ENCODE measurements at places on chromosomes 3 and 15. TPM values are rescaled to one million over a fixed set of nuclear protein-coding genes. Genes with fewer than 3 reads are reported as not detected.

The NR2E3 gene
- 0.28 TPM for total RNA-seq

The UPK1B gene
- total RNA-seq: not detected

The NDN gene
- total RNA-seq: 70.9 TPM

The ALG1L2 gene
- total RNA-seq: 0.59 TPM

The RGMA gene
- total RNA-seq: 85.1 TPM

The MEX3B gene
- 29.5 TPM for total RNA-seq

- DNase-seq: peak; percentile 24
These were observed 1433.9 kb upstream of the CADM2 start for GRCh38 chr3:83524901-83525300.

DNA sequence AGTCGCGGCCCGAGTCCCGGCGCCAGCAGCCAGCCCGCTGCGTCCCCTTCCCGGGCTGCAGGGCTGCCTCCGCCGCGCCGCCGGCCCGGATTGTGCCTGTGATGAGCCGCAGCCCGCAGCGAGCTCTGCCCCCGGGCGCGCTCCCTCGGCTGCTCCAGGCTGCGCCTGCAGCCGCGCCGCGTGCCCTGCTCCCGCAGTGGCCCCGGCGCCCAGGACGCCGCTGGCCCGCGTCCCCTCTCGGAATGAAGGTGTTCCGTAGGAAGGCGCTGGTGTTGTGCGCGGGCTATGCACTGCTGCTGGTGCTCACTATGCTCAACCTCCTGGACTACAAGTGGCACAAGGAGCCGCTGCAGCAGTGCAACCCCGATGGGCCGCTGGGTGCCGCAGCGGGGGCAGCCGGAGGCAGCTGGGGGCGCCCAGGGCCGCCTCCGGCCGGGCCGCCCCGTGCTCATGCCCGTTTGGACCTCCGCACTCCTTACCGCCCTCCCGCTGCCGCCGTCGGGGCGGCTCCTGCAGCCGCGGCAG is 1.2 kb downstream of the CHST2 start:
- peak; percentile 65 for DNase-seq

DNA sequence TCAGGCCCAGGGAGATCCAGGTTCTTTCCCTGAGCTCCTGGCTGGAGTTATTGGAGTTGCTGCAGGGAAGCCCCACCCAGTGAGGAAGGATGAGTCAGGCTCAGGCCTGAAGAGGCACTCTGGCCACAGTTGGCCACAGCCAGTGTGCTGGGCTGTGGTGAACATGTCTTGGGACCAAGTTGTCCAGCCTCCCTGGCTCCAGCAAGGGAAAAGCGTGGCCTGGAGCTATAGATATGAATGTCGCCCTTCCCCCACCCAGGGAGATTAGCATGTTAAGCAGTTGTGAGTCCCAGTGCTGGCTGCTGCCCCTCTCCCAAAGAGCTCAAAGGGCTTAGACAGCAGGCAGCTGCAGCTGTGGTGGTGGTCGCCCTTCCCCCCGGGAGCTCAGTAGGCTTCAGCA is 963.2 kb downstream of the ROBO2 start:
- DNase-seq: no peak

DNA sequence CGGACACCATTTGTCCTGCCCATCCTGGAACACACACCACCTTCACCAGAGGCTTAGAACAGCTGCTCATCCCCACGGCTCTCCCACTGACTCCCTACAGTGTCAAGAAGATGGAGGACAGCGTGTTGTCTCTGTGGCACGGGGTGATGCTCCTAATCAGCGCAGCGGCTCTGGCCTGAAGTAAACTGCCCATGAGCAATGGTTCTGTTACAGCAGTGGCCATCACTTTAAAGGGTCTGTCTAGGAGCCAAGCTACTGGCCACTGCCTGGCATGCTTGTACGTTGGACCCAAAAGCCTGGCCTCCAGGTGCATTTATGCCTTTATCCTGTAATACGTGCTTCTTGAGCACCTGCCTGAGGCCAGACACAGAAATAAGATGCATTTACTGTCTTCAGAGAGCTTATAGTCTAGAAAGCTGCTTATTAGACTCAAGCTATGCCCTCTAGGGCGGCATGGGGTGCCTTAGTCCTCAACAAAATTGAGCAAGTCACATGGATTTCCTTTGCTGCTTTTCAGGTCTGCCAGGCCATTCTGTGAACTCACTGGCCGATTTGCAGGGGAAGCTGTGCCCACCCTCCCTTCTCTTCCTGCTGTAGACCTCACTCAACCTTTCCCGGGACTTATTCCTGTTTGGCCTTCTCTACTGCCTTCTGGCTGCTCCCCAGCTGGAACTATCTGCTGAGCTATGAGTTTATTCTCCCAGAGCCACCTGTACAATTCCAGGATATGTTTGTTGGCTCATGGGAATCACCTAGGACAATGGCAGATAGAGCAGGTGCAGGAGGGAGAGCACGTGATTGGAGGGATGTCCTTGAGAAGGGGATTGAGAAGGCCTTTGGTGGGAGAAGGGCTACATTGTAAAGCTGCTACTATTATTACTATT is 51.9 kb downstream of the STARD5 start:
- no peak for DNase-seq

DNA sequence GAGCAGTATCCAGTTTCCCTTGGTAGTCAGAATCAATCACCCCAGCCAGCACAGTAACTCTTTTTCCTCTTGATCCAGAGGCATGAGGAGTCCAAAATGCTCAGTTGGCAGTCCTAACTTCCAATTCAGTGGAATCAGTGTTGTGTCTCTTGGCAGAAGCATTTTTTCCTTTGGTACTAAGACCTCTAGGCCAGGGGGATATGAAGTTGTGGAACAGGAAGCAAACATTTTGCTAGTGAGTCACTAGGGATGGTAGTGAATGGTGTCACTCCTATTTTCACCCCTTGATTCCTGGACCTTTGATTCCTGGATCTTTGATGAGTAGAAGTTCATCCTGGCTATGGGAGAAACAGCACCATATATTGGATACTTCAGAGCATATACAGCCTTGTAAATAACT is 70.5 kb upstream of the ALDH1A3 start:
- DNase-seq: no peak

- DNase-seq: no peak
These were observed 52.1 kb upstream of the TLE3 start for GRCh38 chr15:70149667-70150404.

GRCh38 chr3:151864423-151865101 is 8.9 kb upstream of the SUCNR1 start:
- DNase-seq: no peak

DNA sequence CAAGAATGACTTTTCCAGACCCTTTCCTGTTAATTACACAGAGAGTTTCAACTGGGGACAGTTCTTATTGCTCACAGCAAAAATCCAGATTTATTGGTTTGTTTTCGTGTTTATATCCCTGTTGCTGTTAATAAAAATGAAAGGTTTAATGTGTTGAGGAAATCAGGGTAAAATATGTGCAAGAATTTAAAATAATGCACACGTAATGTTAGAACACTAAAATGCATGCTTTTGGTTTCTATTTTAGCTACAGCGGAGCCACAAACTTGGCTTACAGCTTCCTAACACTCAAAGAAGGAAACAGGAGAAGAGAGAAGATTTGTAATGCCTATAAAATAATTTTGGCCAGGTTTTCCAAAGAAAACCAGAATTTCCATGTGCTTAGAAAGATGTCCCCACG is 62.7 kb downstream of the CASR start:
- DNase-seq: no peak

DNA sequence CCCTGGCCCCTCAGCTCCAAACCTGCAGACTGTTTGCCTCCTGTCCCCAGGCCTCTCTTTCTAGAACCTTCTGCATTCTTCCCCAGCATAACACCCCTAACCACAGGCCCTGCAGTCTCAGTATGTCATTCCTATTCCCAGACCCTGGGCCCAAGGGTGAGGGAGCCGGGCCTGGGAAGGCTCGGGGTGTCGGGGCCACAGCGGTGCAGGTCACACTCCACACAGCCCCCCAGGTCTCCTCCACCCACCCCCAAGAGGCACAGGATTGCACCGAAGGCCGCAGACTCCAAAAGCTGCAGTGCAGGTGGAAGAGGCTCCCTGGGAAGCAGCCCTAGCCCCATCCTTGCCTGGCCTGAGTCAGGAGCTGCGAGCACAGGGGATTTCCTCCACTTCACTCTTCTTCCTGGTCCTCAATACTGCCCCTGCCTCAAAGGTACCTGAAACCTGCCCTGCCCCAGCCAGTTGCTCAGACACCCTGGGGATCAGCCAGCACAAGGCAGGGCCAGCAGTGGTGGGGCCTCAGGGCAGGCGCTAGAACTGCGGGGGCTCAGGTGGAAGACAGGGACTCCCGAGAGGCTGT is 31.1 kb downstream of the TNK2 start:
- DNase-seq: no peak

- peak; percentile 90 for DNase-seq
These were observed at the start of gene TOPBP1 for GRCh38 chr3:133661454-133662277. TSS of gene TOPBP1 (minus strand) at chr3:133661941. CDS start at chr3:133661127, 814 bp downstream.

- no peak for DNase-seq
These were observed 1.6 kb downstream of the C3orf52 start for GRCh38 chr3:112087746-112088145.

GRCh38 chr15:33007303-33007855 is 187.1 kb downstream of the FMN1 start:
- DNase-seq: peak; percentile 59

Data from neural progenitor cell (in vitro differentiated cells).